LHCN-M2 (cell line): ENCODE measurements at places on chromosomes 5 and 9. TPM values are rescaled to one million over a fixed set of nuclear protein-coding genes. Genes with fewer than 3 reads are reported as not detected.

The GARIN3 gene
- total RNA-seq, result not detected in 2 replicates

The TAF11L10 gene
- total RNA-seq, result not detected in 2 replicates

The SPATA31E1 gene
- total RNA-seq, result not detected in 2 replicates

The CA9 gene
- total RNA-seq, result 2.4 and 3.8 TPM in 2 replicates

The PTCH1 gene
- 3.6 and 3.8 TPM in 2 replicates for total RNA-seq

The OBP2B gene
- not detected in 2 replicates for total RNA-seq

The TPPP gene
- total RNA-seq, result 0.06 TPM in 1 of 2 replicates, not detected in the other

The BARHL1 gene
- not detected in 2 replicates for total RNA-seq

The LHX6 gene
- 0.06 TPM in 1 of 2 replicates, not detected in the other for total RNA-seq

The C9orf153 gene
- total RNA-seq, result not detected in 2 replicates

The MED22 gene
- total RNA-seq, result 28.5 and 30.5 TPM in 2 replicates

The CDHR2 gene
- not detected in 2 replicates for total RNA-seq

The OR1L4 gene
- total RNA-seq, result not detected in 2 replicates

The ANKRD31 gene
- not detected in 2 replicates for total RNA-seq

The KCNMB1 gene
- not detected in 2 replicates for total RNA-seq

The SMIM33 gene
- not detected in 2 replicates for total RNA-seq

The ENHO gene
- 0.29 TPM in 1 of 2 replicates, not detected in the other for total RNA-seq

The FSTL4 gene
- 0.26 and 0.40 TPM in 2 replicates for total RNA-seq
